ENCODE measurements at places on chromosomes 2 and 18. TPM values are rescaled to one million over a fixed set of nuclear protein-coding genes. Genes with fewer than 3 reads are reported as not detected.

UGT1A10 gene
- not detected for total RNA-seq

- DNase-seq, result no peak
Observed at GRCh38 chr2:132953771-132954170, 283.8 kb upstream of the LYPD1 start.

DNA sequence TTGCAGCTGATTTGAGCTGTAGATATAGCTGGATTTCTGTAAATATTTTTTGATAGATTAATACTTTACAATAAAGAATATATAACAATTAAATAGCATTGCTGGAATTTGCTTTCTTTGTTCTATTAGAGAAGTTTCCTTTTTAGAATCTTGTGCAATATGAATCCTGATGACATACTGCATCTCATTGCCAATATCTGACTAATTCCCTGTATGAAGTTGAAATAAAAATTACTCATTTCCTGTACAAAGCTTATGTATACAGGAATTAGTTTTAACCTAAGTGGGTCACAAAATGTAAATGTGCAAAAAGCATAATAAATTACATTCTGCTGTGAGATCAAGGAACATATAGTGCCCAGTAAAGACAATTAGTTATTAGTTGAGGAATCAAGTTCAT, 72.8 kb upstream of the TMEFF2 start:
- DNase-seq, result no peak

DNA sequence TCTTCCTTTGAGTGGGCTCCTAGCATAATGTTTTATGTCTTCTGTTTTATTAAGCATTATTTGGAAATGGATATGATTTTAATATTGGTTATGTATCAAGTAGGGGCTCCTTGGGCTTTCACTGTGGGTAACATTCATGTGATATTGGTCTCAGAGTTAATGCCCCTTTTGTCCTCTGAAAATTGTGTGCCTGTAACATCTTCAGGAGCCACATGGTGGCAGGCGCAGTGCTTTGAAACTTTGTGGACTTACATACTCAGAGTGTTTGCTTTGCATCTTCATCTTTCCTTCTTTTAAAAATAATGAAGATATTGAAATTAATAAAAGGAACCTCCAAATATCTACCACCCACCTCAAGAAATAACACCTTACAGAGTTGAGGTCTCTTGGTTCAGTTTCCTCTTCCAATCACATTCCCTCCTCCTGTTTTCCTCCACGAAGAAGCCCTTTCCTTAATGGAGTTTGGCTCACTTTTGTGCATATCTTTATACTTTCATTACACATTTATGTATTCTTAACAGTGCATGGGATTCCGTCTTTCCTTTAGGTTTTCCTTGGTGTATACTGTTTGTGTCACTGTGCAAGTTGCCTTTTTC, 73.5 kb downstream of the LIMS1 start:
- no peak for DNase-seq

CCDC141 gene
- 6.1 TPM for total RNA-seq

TAF1B gene
- 28.8 TPM for total RNA-seq

GRCh38 chr2:208354964-208355381, 51.6 kb upstream of the PTH2R start:
- DNase-seq, result no peak

DNA sequence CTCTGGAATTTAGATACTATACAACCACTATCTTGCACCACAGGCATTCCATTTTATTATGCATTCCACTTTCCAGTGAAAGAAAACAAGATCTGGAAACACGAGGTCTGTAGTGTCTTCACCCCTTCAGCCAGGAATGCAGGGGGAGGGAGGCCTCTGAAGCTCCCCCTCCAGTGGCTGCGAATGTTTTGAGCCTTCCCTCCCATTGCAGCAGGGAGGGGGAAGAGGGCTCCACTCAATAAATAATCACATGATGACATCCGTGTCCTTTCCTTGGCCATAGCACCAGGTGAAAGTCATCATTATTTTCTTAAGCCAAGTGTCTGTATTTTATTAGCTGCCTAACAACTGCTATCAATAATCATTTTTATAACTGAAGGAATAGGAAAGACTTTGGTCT, 38.6 kb downstream of the ALPK2 start:
- DNase-seq, result no peak

- DNase-seq, result no peak
Observed at GRCh38 chr2:233264667-233265066, 13.2 kb downstream of the ATG16L1 start.

- DNase-seq, result no peak
Observed at GRCh38 chr18:77056344-77057005, 76.1 kb downstream of the MBP start.

SULT1C4 gene
- not detected for total RNA-seq

- no peak for DNase-seq
Observed at GRCh38 chr2:219731173-219731572, 103.7 kb downstream of the SLC4A3 start.
